Activated T-cell treated with anti-CD3 and anti-CD28 coated beads, Interleukin-2, amount 50 U/mL, for 48 hours (primary cell): ENCODE measurements at places on chromosomes 6 and 20.

- DNase-seq = no peak
Measured at GRCh38 chr6:18431581-18431980, 44.4 kb downstream of the RNF144B start.

GRCh38 chr6:90643381-90643780 is 56.5 kb upstream of the MAP3K7 start:
- DNase-seq = no peak

GRCh38 chr6:50539447-50539846 is 173.9 kb upstream of the TFAP2D start:
- DNase-seq = no peak

DNA sequence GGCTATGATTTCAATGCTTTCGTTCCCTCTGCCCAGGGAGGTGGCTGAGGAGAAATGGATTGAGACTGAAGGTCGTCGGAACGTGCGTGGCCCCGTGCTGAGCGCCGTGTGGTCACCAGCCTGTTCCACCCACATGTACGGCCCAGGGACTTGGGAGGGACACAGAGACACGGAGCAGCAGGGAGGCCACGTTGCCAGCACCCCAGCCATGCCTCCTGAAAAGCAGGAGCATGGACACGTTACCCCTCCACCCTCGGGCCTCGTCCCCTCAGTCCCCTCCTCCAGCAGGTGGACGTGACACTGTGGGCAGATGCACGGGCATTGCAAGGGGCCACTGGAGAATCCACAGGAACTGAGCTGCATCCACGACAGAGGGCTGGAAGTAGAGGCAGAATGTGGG is 133.1 kb upstream of the CST7 start:
- no peak for DNase-seq

DNA sequence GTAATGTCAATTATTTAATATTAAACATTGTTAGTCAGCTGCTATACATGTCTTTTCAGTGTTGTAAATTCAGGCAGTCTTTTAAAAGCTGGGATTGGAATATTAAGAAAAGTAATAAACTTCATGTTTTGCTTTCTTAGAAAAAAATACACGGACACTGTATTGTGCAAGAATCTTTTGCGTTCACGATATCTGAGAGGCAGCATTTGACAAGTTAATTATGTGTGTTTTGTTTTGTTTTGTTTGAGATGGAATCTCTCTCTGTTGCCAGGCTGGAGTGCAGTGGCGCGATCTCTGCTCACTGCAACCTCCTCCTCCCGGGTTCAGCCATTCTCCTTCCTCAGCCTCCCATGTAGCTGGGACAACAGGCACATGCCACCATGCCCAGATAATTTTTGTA is 1661.3 kb downstream of the HACE1 start:
- DNase-seq = no peak

GRCh38 chr6:100203400-100203799 is 209.4 kb upstream of the MCHR2 start:
- no peak for DNase-seq
